ENCODE measurements at places on chromosomes 2 and 18.

GRCh38 chr18:57998461-57998860 lies 45.6 kb upstream of the NEDD4L start:
- no peak for ATAC-seq

DNA sequence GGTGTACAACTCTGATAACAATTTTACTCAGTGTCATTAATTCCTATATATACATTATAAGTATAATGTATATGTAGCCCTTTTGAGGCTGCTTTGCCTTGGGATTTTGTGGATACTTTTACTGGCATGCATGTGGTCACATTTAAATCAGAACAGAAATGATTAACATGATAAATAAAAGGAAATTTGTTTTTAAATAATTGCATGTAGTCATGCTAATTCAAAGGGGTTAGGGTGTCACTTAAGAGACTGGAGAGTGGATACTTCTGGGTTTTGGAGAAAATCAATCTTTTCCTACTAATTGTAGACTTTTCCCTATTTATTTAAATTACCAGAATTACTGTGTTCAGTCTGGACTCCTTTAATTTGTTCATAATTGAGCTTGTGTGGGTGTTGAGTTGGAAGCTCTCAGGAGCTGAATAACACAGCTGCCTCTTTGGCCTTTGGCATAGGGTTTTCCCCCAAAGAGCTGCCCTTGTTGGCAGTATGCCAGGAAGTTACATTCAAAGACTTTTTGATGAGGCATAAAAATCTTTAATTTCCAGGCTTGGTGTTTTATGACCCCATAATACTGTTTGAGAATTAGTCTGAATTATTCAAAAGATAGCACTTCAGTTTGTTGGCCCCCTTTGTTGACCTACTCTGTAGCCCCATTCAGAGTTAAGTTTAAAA lies 484.7 kb upstream of the NRP2 start:
- ATAC-seq, result no peak

GRCh38 chr2:181371782-181372645 lies 85.2 kb upstream of the ITGA4 start:
- no peak for ATAC-seq

GRCh38 chr18:74654638-74655037 lies 57.0 kb downstream of the ZNF407 start:
- ATAC-seq, result no peak

- ATAC-seq, result no peak
These were observed 8.8 kb upstream of the CRACDL start for GRCh38 chr2:98944775-98945174.

DNA sequence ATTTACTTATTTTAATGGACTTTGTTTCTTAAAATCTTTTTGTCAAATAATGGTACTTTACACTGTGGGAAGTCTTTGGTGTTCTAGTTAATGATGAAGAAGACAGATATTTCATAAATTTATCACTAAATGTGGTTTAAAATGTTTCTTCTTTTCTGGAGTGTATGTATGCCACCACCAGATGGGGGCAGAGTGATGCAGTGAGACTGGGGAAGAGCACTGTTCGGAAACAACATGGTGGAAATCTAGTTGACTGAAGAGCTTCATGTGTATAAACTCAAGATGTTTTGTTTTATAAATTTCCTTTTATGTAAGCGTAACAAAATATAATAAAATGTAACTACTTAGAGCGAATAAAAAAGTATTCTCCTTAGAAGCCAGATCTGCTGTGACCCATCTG lies 195.1 kb downstream of the KCNE4 start:
- ATAC-seq, result no peak

GRCh38 chr18:23337599-23338444 lies 115.3 kb upstream of the RIOK3 start:
- no peak for ATAC-seq

GRCh38 chr2:157194097-157194688 lies 63.3 kb upstream of the GALNT5 start:
- peak; percentile 37 for ATAC-seq

GRCh38 chr2:45237128-45237527 lies 227.9 kb upstream of the SIX2 start:
- ATAC-seq, result no peak

- no peak for ATAC-seq
These were observed 1.5 kb downstream of the ACSL3 start for GRCh38 chr2:222862106-222862908.

Measured in esophagus mucosa (tissue), 1 donor.